Hematopoietic multipotent progenitor cell treated with erythropoietin and hydrocortisone succinate and interleukin-3 and kit ligand, for 15 days (in vitro differentiated cells): ENCODE measurements at places on chromosomes 7 and 10.

DNA sequence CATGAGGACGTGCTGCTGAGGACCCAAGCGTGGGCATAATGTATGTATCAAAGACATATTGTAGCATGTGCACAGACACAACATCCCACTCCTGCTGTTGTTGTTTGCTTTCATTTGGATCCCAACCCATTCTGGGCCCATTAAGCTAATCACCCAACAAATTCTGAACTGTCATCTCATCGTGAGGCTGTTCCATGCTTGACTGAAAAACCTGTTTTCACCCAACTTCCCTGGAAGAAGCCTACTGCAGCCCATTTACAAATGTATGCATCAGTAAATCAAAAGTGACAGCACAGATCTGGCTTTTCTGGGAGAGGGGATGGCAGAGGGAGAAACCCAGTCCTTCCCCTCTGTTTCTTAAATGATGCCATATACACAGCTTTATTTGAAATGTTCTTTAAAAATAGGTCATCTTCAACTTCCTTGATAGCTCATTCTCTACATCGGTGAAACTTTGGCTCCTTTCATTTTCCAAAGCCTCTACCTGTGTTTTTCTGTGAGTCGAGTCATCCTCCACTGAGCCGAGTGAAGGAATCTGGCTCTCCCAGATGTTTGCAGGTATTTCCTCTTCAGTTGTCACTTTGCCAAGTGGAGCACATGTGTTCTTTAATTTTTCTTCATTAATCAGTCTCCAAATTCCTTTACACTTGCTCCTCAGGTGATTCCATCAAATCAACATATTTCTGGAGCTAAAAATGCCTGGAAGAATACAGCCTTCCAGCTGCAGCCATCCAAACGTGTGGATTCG, 151.8 kb downstream of the CHN2 start:
- DNase-seq = no peak

DNA sequence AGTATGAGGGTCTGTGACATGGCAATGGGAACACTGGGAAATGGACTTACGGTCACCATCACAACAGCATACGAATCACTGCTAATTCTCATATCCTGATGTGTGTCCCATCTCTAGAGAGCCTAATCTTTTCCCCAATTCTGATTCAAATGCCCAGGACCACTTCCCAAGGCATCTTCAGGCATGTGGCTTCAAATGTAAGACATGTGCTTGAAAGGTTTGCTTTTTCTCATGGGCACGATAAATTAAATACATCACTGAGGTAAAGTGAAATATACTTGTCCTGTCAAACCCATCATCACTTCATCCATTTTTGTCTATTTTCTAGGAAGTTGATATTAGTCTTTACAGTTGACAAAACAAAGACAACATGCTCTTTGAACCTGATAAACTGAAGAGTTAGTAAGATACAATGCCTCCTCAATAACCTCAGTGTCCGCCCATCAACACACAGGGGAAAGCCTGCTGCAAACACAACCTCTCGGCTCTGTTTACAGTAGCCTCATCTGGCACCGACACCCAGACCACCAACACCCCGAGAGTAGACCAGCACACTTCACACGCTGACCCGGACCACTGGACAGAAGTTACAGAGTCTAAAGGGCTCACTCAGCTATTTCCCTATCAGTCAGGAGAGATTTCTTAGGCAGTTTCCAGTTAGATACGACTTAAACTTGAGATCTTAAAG, 24.8 kb downstream of the GRB10 start:
- no peak for DNase-seq

- peak; percentile 3 for DNase-seq
Observed at GRCh38 chr10:65570143-65571010, 1355.5 kb upstream of the LRRTM3 start.

- no peak for DNase-seq
Observed at GRCh38 chr7:158374146-158374545, 213.5 kb downstream of the PTPRN2 start.

- no peak for DNase-seq
Observed at GRCh38 chr7:24817339-24817738, 60.1 kb upstream of the GSDME start.

- DNase-seq = peak; percentile 63
Observed at GRCh38 chr7:20219446-20220292, 2.5 kb upstream of the MACC1 start.

GRCh38 chr7:25399000-25399750, 170.9 kb upstream of the NPVF start:
- DNase-seq = no peak

GRCh38 chr7:78092331-78092730, 293.8 kb downstream of the PHTF2 start:
- DNase-seq = no peak

GRCh38 chr7:134640842-134641715, 5.6 kb upstream of the BPGM start:
- no peak for DNase-seq

DNA sequence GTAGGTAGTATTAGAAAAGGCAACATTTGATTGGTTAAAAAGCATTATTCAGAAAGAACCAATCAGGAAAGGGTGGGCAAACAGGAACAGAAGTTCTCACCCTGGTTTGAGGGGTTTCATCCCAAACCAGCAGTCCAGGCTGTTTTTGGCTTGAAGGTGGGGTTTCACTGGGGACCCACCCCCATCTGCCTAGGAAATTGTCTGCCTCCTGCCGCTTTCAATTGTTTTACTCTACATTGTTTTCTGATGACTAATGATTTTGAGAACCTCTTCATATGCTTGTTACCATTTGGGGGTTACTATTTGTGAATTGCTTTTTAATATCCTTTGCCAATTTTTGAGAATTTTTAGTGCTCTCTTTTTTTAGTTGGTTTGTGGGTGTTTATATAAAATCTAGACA, 3.3 kb upstream of the PCBD1 start:
- DNase-seq = no peak

DNA sequence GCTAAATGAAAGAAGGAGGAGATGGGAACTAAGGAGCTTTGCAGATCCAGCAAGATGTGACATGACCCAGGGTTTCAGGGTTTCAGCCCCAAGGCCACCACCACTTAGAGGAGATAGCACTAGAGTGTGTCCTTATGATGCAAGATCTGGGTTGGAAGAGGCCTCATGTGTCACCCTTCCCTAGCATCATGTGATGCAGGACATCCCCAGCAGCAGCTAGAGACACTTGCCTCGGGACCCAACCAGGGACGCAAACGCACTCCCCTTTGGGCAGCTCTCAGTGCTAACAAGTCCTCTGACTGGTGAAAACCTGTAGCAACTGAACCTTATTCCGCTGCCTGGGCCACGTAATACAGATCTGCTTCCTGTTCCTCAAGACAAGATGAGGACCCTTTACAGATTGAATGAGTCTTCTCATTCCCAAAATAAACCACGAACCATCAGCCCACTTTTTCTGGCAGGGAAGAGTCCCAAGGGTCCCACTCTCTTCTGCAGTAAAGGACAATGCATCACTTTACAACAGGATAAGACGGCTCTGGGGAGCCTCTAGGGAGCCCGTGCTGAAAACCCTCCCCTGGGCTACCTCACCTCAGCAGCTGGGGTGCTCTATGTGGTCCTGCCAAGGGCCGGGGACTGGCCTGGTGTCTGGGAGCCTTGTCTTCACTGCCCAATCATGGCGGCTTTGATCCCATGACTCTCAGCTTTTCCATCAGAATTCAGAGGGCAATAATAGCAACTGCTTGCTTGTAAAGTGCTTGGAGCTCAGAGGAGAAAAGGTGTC, 44.8 kb upstream of the GDF10 start:
- no peak for DNase-seq
